KG1 (cell line): ENCODE measurements at places on chromosomes 4 and X.

GRCh38 chr4:12144051-12144450, 715.4 kb upstream of the HS3ST1 start:
- no peak for DNase-seq

GRCh38 chr4:167613381-167613780, 379.1 kb upstream of the SPOCK3 start:
- DNase-seq = no peak

GRCh38 chr4:186472948-186473347, 82.4 kb downstream of the MTNR1A start:
- no peak for DNase-seq

- DNase-seq = no peak
Observed at GRCh38 chr4:114316789-114317188, 281.8 kb upstream of the UGT8 start.

- no peak for DNase-seq
Observed at GRCh38 chrX:26889574-26889973, 573.6 kb downstream of the PPP4R3C start.

GRCh38 chr4:184941671-184942418, 76.4 kb upstream of the HELT start:
- no peak for DNase-seq

DNA sequence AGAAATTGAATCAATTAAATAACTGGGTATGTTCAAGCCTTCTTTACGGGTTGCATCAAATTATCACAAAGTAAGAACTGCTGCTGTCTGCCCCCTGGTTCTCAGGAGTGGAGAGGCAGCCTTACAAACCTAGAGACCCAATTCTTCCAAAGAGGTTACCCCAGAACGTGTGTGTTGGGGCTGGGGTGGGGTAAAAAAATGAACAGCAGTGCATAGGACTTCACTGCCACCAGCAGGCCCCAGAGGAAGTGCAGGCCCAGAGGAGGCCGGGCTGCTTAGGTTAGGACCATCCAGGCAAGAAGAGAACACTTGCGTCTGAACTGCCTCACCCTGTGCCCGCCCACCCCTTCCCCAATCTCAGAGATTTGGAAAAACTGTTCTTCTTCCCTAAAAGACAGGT, 1.5 kb upstream of the NWD2 start:
- no peak for DNase-seq

DNA sequence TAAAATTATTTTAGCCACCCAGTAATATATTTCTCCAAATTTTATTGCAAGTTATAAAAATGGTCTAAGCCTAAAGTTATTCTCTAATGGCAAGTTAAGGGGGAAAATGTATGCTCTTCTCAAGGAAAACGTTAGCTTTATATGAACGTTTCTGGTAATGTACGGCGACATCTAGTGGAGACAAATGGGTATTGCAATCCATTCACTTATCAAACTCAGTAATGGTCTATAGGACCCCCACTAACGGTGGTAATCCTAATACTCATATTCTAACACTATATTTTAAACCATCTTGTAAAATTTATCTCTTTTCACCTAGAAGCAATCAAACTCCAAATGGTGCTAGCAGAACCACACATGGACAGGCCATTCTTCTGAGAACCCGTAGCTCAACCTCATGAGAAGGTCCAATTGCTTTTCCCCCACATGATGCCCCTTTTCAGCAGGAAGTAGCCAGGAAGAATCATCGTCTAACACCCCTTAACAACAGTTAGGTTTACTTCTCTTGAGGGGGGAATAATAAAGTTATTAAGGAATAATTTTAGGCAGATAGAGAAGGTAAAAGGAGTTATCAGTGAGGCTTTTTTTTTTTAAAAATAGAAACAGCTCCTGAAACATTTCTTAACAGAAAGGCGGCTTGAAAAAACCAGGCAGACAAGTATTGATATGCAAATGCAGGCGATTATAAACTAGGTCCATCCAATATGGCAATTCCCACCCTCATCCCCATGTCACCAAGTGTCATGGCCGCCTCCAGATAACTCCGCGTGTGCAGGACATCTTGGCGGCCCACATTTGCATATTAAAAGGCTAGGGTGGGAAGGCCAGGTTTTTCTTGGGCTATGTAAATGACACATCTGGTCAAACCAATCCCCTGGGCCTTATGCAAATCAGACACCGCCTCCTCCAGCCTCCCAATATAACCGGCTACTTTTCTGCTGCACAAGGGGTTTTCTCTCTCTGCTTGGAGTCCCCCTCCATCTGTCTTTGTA, 35.0 kb downstream of the NUDT11 start:
- DNase-seq = no peak

DNA sequence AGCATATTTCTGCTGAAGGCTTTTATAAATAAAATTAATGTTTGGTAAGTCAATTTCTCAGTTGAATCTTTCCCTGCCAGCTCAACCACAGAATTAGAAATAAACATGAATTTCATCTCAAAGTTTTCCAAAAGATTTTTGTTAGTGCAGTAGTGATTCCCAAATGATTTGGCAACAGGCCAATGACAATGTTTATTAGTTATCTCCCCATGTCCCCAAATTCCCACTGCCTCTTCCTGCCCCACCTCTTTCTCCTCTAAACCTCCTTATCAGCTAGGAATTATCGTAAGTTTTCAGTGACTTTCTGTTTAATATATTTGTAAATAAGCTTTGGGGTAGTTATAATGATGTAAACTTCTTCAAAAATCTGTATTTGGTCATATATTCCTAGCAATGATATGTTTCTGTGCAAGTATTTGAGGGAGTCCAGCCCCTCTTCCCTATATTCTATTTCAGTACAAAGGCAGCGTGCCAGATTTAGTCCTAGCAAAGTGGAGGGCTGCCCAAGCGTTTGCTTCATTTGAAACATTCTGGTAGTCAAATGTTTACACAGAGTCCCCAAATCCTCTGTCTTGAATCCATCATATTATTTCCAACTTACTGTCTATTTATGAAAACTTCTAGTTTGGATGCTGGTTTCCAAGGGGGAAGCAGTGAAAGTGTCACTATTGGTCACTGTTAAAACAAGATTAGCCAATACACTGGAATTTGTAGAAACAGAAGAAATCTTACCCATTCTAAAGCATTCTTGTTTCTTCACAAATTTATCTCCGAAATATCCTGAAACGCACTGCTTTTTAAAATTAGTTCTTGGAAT, 33.7 kb upstream of the ANKRD50 start:
- DNase-seq = no peak

DNA sequence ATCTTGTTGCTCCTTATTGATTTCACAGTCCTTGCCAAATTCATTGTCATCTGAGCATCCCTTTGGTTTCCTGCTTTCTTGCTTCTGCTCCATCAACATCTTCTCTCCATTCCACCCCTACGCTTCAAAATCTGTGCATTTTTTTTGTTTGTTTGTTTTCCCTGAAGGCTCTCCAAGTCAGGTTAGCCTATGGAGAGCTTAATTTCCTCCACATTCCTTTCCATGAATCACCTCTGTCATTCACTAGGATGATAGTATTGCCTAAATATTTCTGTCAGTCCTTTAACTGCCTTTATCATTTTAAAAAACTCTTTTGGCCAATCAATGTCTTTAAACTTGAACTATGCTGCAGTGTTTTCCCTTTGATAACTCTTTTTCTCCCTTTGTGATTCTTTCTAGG, 67.7 kb downstream of the PPARGC1A start:
- DNase-seq = no peak

GRCh38 chr4:52572936-52573485, 86.1 kb downstream of the USP46 start:
- DNase-seq = no peak

DNA sequence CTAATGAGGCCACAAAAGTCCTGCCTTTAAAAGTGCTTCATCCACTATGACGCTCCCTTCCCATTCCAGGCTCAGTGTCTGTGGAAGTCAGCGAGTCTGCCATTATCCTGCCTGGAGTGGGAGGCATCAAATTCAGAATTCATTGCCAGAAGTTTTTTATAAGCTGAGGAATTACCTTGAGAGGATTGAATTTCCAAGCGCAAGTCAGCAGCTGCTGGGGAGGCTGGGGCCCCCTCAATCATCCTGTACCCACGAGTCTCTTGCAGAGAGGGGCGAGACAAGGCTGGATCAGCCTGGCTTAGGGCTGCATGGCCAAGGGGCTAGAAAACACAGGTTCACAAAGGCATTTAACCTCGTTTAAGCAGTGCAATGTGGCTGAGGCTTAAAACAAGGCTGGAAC, 170.5 kb upstream of the NOCT start:
- no peak for DNase-seq

DNA sequence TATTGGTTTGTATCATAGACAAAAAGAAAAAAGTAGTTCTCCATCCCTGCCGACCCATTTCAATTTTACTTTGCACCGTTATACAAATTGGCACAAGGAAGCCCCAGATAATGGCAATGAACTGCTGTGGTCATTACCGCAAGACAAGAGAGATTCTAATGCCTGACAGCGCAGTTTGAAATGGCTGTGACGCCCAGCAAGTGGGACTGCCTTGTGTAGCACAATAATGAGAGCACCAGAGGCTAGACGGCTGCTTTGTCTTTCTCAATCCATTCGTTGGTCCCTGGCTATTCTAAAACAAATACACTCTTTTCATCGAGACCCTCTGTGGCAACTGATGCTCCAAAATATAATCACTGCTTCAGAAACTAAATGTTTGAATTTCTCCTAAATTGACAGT, 192.4 kb upstream of the NEIL3 start:
- no peak for DNase-seq

GRCh38 chr4:3065551-3065950, 8.8 kb downstream of the HTT-AS start:
- no peak for DNase-seq

- DNase-seq = no peak
Observed at GRCh38 chr4:78437608-78438088, 113.9 kb upstream of the ANXA3 start.

DNA sequence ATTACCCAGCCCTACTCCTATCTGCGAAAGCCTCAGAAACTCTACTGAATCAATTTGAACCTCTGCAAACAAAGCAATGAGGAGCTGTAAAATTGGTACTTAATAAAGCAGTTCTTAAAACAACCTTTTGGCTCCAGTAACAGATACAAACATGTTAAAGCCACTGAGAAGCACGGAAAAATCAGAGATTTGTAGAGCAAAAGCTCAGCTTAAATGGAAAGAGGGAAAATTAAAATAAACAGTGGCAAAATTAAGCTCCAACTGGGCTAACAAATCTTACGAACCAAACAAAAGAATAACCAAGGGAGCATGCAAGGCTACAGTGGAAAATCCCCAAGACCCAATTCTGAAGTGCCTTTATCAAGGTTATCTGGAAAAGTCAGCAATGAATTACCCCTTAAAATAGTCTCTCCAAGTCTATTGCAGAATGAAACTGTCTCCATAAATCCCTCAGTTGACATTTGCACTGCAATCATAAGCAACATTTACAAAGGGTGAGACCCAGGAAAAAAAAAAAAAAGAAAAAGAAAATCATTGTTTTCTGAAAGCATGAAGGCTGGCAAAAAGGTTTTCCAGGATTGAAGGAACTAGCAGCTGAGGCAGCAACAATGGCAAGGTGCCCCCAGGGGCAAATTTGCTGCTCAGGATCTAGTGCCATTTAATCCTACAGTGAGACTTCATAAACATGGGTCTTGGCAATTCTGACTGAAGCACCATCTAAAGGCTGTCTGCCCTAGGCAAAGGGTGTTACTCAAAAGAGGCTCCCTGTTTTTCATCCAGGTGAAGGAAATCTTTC, 40.1 kb downstream of the USP46 start:
- no peak for DNase-seq

DNA sequence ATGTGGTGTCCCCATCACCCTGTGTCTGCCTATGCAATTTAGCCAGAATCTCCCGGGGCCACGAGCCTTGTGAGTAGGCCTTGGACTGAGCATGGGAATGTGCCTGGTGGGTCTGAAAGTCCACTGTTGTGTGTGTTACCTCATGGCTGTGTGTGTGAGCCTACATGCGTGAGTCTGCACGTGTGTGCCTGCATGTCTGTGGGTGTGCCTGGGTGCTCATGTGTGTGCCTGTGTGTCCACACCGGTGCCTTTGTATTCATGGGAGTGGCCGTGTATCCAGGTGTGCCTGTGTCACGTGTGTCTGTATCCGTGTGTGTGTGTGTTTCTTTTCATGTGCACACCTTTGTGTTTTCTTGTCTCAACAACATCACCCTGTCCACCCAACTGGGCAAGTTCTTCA, 14.2 kb downstream of the ATP5ME start:
- DNase-seq = no peak

DNA sequence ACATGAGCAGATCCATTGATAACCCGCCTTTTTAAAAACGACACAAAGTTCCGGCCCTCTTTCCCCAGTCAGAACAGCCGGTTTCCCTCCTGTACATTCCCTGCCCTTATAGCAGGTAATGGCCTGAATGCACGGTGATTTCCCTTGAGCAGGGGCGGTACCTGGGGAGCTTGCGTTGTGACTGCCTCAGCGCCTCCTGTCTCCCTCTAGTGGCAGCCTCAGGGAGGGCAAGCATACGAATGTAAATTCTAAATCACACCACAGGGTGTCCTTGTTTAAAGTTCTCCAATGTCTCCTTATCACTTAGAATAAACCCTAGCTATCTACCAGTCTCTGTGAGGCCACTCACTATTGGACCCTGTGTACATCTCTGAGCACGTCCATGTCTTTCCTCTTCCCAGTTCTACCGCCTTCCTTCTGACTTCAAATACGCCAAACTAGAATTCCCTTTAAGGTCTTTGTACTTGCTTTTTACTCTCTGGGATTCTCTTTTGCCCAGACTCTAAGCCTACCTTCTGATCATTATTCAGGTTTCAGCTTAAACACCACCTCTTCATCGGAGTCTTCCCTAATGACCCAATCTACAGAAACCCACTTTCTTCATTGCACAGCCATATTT, 18.4 kb upstream of the LDB2 start:
- peak; percentile 57 for DNase-seq

DNA sequence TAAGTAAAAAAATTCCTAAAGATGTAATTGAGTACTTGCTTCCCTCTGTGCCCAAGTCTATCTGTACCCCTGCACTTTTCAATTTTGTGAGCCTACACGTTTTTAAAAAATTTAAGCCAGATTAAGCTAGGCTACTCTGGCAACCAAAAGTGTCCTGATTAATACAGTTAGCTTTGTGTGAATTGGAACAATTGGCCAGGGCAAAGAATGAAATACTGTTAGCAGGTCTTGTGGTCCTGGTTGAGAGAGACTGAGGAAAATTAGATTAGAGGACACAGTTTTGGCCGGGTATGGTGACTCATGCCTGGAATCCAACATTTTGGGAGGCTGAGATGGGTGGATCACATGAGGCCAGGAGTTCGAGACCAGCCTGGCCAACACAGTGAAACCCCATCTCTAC, 293.3 kb downstream of the RAPGEF2 start:
- DNase-seq = no peak

GRCh38 chr4:162241857-162242256, 78.1 kb upstream of the FSTL5 start:
- no peak for DNase-seq
